HT-29 (cell line): ENCODE measurements at places on chromosomes 11 and 22. TPM values are rescaled to one million over a fixed set of nuclear protein-coding genes. Genes with fewer than 3 reads are reported as not detected.

DNA sequence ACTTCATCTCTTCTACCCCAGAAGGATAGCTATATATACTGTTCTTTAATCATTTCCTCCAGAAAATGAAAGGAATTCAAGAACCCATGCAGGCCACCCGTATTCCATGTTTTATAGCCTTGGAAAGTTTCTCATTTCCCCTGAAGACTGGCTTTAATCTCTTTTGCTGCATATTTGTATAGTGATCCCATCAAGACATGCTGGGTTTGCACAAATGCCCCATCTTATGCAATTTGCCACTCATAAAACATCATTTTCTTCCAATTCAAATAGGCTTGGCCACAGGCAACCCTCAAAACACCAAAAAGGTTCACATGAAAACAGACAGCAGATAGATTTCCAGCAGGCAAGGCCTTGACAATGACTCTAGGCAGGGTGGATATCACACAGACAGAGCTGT, 28.3 kb upstream of the APOA1 start:
- no peak for DNase-seq

- no peak for DNase-seq
Observed at GRCh38 chr11:68457216-68457897, 3.2 kb upstream of the PPP6R3 start.

DNA sequence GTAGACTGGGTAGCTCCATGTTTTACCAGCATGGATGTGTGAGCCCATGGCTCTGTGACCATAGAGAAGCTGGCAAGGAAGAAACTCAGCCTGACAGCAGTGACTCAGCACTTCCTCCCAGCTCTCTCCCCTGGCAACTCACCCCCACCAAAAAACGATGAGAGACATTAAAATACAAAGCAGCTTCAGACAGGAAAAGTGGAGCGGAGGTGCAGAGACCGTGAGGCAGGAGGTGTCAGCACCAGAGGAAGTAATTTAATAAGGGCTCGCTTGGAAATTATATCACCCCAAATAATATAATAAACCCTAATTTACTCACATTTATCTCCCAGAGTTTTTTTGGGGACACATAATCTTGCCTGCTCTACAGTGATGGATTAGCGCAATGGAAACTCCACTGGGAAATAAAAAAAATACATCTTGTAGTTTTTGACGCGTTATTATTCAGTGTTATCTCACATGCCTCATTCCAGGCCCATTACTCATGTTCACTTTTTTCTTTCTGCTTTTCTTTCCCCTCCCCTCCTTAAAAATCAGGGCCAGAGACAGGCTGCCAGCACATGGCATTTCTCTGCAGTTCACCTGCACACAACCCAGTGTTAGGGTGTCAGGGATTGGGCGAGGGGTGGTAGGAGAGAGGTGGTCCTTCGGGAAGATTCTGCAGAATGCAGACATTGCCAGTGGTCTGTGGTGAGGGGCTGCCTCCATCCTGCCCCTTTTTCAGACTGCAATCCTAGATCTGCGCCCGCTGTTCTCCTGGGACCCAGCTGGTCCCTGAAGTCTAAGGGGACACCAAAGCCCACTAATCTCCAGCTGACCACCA, 170.8 kb downstream of the BUD13 start:
- no peak for DNase-seq

GRCh38 chr22:46815896-46816731, 53.7 kb downstream of the TBC1D22A start:
- DNase-seq: no peak

GRCh38 chr11:109048098-109048497, 373.9 kb upstream of the C11orf87 start:
- DNase-seq: no peak

DNA sequence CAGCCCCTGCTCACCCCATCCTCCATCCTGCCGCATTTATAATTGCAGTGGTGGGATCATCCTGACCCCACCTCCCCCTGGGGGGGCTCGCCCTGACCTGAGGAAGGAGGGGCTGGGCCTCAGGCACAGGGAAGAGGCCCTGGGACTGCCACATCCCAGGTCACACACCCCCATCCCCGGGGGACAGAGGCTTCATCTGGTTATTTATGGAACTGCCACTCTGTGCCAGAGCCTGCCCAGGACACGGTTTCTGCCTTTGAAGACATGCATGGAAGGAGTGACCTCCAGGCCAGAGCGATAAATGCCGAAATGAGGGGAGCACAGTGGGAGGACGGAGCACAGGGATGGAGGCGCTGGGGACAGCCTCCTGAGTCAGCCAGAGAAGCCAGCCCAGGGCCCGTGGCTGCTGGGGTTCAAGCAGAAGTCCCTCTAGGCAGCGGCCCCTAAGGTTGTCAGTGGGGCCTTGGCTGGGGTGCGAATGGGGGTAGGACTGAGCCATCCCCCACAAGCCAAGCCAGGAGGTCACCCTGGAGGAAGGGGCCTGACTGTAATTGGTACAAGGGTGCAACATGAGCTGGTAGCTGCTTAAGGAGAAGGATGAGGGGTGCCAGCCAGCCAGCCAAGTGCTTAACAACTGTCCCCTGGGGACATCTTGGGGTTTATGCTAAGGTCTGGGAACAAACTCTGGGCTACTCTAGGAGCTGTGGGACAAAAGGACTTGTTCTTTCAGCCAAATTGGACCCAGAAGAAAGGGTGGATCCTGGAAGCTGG, 51.4 kb upstream of the SHISAL1 start:
- DNase-seq: no peak

GRCh38 chr11:1673446-1674172, 23.4 kb upstream of the KRTAP5-6 start:
- no peak for DNase-seq

DNA sequence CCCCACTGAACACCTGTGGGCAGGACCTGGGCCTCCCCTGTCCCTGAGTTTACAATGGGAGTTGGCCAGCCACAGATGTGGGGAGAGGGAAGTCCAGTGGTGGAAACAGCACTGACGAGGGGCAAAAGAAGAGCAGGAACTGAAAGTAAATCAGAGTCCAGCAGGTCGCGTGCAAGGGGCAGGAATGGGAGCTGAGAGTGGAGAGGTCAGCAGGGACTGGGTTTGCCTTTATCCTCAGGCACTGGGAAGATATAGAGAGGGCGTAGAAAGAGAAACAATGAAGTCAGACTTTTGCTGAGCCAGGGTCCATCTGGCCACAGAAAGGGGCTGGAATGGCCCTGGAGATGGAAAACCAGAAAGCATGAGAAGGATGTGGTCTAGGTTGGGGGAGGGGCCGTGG, 8.5 kb downstream of the P2RY6 start:
- DNase-seq: no peak

DNA sequence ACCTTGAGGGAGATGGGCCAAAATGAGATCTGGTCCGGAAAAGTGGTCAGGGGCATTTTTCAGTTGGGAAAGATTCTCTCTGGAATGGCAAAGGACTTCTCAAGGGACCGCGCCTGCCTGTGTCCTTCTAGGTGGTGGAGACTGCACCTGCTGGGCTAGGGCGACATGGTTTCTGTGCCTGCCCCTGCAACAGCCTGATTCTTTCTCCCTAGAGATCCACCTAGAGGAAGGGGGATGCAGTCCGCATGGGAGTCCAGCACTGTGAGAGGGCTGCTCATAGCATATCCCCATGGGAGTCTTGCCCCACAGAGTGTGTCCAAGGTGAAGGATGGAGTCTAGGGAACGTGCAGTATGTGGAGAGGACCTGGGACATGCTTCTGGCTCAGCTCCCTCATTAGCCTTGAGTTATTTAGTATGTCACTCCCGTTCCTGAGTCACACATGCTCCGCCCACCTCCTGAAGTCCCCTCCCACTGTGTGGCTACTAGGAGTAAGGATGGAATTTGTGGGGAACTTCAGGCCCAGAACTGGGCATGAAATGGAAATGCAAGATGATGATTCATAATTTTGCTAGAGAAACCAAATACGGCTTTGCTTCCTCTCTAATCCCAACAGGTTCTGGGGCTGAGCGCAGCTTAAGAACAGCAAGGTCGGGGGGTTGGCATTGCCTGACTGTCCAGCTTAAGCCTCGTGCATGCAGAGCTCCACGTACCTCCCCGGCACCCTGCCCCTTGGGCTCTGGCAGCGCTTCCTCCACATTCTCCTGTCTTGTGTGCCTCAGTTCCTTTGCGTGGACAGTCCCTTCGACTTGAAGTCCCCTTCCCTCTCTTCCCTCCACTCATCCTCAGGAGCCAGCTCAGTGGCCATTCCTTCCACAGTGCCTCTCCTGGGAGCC, 35.0 kb downstream of the GRIK4 start:
- peak; percentile 78 for DNase-seq

DNA sequence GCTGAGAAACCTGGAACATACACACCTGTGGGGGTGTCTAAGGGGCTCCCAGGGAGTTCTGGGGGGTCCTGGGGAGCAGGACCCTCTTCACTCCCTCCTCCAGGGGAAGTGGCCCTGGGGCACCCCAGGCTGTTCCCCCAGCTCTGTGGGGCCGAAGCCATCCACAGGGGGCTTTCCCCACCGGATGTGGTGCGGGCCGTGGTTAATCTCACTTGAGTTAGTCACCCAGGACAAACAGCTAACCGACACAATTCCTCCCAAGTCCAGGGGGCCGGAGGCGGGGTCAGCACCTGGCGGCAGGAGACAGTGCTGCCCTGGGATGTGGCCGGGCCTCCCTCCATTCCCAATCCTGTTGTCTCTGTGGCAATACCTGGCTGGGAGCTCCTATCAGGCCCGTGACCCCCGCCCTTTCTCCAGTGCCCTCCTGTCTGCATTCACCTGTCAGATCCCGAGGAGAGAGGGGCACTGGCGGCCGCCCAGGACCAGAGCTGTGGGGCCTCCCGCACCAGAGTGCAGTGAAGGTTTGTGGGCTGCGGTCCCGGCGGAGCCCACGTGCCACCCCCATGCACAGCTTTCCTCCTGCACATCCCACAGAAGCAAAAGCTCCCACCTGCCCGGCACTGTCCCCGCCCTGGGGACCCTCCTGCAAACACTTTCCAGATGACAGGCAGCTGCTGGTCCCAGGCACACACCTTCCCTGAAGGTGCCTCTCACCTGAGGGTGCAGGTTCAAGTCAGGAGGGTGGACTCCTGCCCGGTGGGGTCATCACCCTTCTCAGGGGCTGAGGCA, 5.2 kb upstream of the MUC5AC start:
- DNase-seq: peak; percentile 58

GRCh38 chr11:72333661-72334060, 89.7 kb upstream of the PHOX2A start:
- no peak for DNase-seq

- DNase-seq: no peak
Observed at GRCh38 chr11:90134478-90135003, at the start of gene NAALAD2. Gene NAALAD2, plus strand, starts transcription at chr11:90134663. Its CDS starts 96 bp downstream, at chr11:90134759.

GRCh38 chr22:43226377-43227238, 39.7 kb upstream of the TTLL12 start:
- DNase-seq: no peak

DNA sequence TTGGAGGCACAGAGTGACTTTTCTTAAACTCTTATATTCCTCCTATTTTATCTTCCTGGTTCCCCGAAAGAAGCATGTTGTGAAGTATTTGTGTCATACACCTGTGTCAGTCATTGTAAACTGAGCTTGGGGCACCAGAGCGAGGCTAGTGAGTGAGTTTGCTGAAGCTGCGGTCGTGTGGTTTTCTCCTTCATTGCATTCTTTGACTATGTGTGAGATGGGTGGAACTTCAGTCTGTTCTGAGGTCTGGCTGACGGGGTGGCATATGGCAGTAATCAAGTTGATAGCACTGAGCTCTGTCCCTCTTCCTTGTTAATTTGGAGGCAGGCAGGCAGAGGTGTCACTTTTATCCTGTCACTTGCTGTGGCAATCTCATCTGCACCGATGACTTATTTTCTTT, 4.2 kb downstream of the VPS26B start:
- DNase-seq: no peak

GRCh38 chr11:67024966-67025365, 2.0 kb downstream of the SYT12 start:
- DNase-seq: no peak

GRCh38 chr11:92376146-92376599, 151.6 kb downstream of the FAT3 start:
- DNase-seq: no peak

GRCh38 chr11:72425053-72425980, 9.0 kb downstream of the CLPB start:
- DNase-seq: no peak

- no peak for DNase-seq
Observed at GRCh38 chr11:75625991-75626888, 42.6 kb downstream of the MAP6 start.

DNA sequence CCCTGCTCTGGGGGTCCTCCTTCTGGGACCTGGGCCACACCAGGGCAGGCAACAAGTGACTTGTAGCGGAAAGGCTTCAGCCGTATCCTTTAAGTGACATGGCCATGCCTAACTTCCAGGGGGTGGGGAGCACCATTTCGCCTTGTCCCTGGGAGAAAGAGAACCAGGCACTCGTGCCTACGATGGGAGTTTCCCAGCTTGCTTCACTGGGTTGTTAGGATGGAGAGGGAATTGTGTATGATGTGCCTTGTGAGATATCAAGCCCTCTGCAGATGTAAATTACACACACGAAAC, 151.4 kb downstream of the CACNA1I start:
- no peak for DNase-seq

Gene LINC01488
- total RNA-seq: not detected in 2 replicates

DNA sequence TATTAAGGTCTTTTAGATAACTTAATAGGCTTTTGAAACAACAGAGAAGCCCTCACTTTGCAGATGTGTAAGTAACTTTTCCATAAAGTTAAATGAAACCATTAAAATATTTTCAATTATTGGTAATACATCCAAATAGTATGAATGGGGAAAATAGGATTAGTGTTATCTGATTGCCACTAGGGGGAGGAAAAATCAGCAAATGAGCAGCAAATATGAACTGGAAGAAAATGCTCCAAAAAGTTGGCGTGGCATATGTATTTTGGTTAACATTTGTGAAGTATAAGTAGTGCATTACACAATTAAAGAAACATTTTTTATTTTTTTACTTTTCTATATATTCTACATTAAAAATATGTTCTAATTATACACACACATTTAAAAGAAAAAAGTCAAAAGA, 259.8 kb upstream of the ANO5 start:
- peak; percentile 16 for DNase-seq
